ENCODE measurements at places on chromosomes 6 and 20. TPM values are rescaled to one million over a fixed set of nuclear protein-coding genes. Genes with fewer than 3 reads are reported as not detected.

PKIB gene
- total RNA-seq: not detected

- no peaks in the 10 kb centered on the region for H3K4me1 ChIP-seq
- no peak overlapping the region for H3K27ac ChIP-seq
- H3K27me3 ChIP-seq: peaks cover 4% of the 10 kb centered on the region
- H3K4me3 ChIP-seq: no peak overlapping the region
- H3K36me3 ChIP-seq: no peaks in the 10 kb centered on the region
Measured at GRCh38 chr20:33894798-33895197, 83.7 kb downstream of the CHMP4B start.

- no peak for DNase-seq
- H3K4me1 ChIP-seq: no peaks in the 10 kb centered on the region
- no peak overlapping the region for H3K27ac ChIP-seq
- no peak overlapping the region for H3K4me3 ChIP-seq
- no peaks in the 10 kb centered on the region for H3K27me3 ChIP-seq
- H3K36me3 ChIP-seq: no peaks in the 10 kb centered on the region
Measured at GRCh38 chr20:16111172-16111832, 461.9 kb downstream of the KIF16B start.

LTB gene
- total RNA-seq: 52.3 TPM

- H3K4me3 ChIP-seq: no peak overlapping the region
- no peak overlapping the region for H3K27ac ChIP-seq
- DNase-seq: no peak
- H3K4me1 ChIP-seq: peaks cover 20% of the 10 kb centered on the region
- peaks cover 6% of the 10 kb centered on the region for H3K27me3 ChIP-seq
- no peaks in the 10 kb centered on the region for H3K36me3 ChIP-seq
Measured at GRCh38 chr6:57261926-57262325, 39.8 kb upstream of the RAB23 start.
